Activated CD4-positive, alpha-beta T cell treated with anti-CD3 and anti-CD28 coated beads for 48 hours (primary cell): ENCODE measurements at places on chromosomes 6 and 20.

GRCh38 chr6:80543598-80544222 lies 437.2 kb downstream of the BCKDHB start:
- no peak for DNase-seq

DNA sequence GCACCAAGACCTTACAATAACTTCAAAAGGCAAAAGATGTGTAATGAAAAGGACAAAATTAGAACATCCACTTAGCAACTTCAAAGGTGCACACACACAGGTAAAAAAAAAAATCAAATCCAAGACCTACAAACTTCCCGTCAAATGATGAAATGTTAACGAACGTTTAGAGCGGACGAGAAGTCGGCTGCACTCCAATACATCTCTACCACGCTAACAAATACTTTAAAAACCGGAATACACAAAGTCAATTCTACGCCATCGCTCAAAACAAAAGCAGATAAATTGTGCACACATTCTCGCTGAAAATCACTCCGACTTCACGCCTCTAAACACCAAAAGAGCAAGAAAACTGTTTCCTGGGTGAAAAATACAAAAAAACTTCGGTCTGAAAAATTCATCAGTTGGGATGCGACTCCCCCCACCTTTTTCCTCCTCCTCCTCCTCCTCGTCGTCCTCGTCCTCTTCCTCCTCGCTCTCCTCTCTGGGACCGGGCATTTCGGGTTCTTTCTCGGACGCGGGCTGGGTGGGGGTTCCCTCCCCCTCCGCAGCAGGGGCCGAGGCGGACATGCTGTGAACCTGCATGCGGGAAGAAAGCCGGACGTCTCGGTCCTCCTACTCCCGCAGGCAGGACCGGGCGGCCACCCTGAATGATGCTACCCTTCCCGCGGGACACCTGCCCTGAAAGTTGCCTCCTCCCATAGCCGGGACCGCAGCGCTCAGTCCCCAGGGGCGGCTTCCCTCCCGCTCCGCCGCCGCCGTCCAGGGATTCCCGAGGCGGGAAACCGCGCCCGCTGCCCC lies 712 bp downstream of the DEK start:
- DNase-seq: peak; percentile 49

GRCh38 chr6:138652824-138653223 lies 120.7 kb upstream of the CCDC28A start:
- no peak for DNase-seq

DNA sequence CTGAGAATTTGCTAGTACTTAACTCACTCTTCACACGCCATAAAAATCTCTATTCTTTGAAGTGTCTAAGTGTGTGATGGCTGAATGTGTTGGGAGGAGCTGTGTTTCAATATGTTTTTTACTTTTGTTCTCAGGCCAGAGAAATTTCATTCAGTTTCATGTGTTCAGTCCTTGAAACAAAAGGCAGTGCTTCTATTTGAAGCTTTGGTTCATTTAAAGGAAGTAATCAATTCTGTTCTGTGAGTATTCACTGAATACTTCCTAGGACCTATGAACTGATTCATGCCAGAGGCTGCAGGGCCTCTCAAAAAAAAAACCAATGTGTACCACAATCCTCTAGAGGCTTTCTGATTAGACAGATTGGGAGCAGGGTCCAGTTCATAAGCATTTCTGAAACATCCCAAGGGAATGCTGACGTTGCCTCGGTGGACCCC lies 12.4 kb upstream of the F13A1 start:
- DNase-seq: no peak

DNA sequence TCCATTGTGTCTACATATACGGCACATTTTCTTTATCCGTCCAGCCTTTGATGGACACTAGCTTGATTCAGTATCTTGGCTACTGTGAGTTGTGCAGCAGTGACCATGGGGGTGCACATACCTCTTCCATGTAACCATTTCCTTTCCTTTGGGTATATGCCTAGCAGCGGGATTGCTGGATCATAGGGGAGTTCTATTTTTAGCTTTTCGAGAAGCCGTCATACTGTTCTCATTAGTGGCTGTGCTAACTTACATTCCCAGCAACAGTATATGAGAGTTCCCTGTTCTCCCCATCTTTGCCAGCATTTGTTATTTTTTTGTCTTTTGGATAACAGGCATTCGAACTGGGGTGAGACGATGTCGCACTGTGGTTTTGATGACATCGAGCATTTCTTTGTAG lies 395.0 kb downstream of the SMOC2 start:
- DNase-seq: no peak
